ENCODE measurements at places on chromosomes 2 and 18. TPM values are rescaled to one million over a fixed set of nuclear protein-coding genes. Genes with fewer than 3 reads are reported as not detected.

The IL1F10 gene
- not detected for total RNA-seq

The CDK15 gene
- total RNA-seq = not detected

- DNase-seq = no peak
Observed at GRCh38 chr18:5197461-5197860, 404 bp upstream of the AKAIN1 start.

DNA sequence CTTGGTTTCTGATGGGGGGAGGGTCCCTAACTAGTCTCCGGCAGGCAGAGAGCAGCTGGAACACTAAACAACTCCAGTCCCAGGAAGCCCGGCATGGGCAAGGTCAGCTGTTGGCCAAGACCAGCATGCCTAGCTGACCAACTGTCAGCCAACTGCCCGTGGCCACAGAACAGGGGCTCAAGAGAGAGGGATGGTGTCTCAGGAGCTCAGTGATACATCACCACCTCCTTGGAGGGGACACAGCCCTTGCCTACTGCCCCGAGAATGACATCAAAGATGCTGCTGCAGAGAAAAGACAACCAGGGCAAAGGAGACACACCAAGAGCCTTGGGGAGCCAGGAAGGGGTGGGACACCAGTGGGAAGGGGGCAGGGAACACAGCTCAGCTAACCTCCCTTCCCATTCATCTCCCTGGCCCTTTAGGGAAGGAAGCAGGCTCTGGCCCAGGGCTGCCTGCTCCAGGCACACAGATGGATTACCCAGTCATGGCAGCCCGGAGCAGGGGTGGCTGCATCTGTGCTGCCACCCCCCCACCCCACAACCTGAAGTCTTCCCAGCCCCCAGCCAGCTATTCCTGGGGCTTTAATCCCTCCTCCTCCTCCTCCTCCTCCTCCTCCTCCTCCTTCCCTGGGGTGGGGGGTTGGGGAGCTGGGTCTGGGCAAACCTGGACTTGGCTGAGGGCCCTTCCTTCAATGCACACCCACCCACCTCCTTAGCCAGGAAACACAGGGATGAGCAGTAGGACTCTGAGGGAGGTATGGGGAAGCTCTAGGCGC lies 1.9 kb downstream of the BIN1 start:
- DNase-seq = no peak
